ENCODE measurements at places on chromosomes 16 and 17.

DNA sequence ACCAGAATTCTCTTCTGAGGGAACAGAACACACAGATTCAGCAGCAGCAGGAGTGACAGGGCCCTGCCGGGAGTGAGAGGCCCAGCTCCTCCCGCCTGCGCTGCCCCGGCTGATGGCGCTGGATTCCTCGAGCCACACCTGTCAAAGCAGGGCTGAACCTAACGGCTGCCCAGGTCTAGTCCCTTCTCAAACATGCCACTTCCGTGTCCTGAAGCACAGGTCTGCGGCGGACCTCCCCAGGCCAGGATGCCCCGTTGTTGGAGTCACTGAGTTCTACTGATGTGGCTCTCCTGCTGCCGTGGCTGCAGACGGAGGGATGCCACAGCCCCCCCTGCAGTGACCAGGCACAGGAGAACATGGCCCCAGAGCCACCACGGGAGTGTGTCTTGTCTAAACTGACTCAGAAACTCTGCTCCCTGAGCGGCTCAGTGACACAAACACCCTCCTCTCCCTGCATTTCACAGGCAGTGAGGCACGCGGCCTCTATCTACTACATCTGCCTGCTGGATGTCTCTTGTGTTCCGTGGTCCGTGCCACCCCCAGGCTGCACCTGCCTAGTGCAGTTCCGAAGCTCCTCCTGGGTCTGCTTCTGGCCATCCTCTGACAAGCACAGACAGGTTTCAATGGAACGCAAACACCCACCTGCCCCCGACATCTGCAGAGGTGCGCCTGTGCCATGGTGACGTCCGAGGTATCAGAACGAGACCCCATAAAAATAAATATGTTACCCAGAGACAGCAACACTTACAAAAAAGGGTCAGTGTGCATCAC is 44.7 kb upstream of the DNAH17 start:
- no peak for DNase-seq

GRCh38 chr17:38590988-38591758 is 14.6 kb downstream of the SRCIN1 start:
- peak; percentile 31 for DNase-seq

GRCh38 chr17:74766413-74766812 is 9.7 kb downstream of the NAT9 start:
- DNase-seq = no peak

- DNase-seq = peak; percentile 46
Observed at GRCh38 chr17:75047398-75048098, 523 bp downstream of the KCTD2 start.

DNA sequence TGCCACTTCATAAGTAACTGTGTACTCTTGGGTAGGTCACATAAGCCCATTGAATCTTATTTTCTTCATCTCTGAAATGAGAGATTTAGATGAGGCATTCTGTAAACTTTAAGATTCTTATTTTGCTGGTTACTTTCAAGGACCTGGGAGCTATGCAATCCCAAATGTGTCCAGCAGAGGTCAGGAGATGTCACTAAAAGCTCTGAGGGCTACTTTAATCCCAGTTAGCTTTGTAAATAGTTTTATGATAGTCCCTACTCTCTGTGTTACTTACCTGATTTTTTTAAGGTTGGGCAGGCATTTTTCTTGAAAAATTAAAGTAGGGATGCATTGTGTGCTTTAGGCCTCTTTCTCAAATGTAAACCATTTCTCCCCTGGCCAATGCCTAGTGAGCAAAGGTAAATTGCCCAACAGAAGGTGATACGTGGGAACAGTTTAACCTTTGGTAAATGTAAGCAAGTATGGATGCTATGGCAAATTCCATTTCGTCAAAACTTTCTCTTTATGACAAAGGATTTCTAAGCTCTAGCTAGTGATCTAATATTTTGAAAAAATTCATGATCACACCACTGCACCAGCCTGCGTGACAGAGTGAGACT is 57.1 kb upstream of the WSB1 start:
- peak; percentile 88 for DNase-seq

DNA sequence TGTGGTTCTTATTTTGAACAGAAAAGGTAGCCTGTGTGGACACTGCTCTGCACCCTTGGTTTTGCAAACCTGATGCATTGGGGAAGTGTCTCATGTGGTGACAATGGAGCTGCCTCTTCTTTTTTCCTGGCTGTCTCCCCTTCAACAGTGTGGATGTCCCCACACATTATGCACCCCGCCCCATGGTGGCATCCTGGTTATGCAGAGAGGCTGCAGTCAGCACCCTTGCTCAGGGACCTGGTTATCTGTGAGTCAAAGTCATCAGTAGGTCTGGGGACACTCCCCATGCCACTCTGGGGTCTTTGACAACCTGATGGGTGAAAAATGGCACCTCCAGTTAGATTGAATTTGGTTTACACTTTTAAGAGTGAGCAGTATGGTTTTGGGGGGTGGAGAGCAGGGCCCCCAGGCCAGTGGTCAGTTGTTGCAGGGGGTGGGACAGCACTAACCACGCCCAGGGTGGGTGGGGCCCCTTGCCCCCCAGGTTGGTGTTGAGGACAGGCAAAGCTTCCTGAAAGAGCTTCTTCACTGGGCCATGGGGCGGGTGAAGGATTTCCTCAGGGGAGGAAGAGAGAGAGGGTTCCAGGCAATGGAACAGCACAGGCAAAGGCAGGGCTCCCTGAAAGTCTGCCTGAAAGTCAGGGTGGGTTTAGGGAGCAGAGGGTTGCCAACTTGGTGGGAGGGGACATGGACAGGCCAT is 24.6 kb upstream of the KCNJ12 start:
- DNase-seq = peak; percentile 19

DNA sequence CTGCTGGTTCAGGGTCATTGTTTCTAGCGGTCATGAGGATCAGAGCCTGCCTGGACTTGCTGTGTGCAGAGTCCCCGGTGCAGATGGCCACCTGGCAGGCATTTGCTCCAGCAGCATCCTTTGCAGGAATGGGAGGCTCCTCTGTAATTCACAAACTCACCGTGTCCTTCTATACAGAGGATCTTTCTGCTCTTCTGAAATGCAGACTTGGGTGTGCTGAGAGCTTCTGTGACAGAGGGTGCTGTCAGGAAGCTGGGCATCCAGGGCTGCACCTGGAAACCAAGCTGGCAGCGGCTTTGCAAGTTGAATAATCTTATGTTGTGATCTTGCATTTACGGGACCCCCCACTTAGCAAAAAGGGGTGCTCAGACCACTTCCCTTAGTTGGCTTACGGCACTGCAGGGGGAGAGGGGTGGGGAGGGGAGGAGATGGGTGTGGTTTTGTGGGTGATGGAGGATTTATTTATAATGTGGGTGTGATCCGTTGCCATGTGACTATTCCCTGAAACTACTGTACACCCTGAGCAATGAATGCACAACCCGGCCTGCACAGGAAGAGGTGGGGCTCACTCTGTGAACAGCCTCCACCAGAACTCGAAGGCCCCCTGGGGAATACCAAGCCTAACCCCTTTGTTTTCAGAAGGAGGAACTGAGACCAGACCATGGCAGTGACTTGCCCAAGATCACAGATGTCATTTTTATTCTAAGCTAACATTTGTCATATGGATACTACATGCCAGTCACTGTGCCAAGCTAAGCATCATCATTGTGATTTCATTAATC is 178.3 kb downstream of the PRKCB start:
- DNase-seq = peak; percentile 71

GRCh38 chr17:64007838-64008282 is 9.7 kb downstream of the PRR29 start:
- DNase-seq = no peak

GRCh38 chr17:68205808-68206720 is 41.8 kb upstream of the AMZ2 start:
- DNase-seq = no peak

- DNase-seq = no peak
Observed at GRCh38 chr17:49093131-49093530, 39.4 kb upstream of the B4GALNT2 start.

GRCh38 chr17:8056232-8056975 is 17.5 kb downstream of the ALOX15B start:
- peak; percentile 83 for DNase-seq

DNA sequence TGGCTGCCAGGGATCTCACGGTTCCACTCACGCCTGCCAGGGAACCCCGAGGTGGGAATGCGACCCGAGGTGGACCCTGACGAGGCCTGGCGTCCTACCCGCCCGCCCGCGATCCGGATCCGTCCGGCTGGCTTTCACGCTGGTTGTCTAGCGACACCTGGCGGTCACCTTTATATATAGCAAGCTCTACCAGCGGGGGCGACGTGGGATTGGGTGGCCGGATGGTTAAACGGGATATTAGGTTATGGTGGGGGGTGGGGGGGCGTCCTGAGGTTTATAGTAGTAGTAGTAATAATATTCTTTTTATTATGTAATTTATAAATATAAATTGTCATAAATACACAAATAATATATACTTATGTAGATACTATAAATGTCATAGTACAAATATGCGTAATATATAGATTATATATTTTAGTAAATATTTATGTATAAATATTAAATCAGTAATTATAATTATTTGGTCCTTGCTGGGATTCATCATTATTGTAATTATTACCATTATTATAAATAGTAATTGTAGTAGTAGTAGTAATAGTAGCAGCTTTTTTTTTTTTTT is 136.9 kb downstream of the KCNJ12 start:
- DNase-seq = peak; percentile 88
